ENCODE measurements at places on chromosomes 7 and 10.
A peak's percentile ranks its signal among the peaks of the same experiment; 100 is the strongest.

DNA sequence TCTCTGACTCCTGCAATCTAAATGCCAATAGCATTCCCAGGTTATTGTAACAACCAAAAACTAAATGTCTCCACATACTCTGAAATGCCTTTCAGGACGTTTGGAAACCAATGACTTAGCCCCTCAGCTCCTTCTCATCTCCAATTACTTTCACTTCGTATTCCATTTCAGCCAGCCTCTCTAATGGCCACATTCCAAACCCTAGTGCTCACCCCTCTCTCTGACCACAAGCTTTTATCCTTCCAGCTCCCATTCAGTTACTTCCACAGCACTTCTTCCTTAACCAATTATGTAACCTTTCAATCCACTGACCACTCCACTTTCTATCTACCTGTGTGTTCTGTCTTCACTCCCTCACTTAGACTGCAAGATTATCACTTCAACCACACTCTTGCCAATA lies 4.3 kb downstream of the NOC3L start:
- DNase-seq, result no peak

DNA sequence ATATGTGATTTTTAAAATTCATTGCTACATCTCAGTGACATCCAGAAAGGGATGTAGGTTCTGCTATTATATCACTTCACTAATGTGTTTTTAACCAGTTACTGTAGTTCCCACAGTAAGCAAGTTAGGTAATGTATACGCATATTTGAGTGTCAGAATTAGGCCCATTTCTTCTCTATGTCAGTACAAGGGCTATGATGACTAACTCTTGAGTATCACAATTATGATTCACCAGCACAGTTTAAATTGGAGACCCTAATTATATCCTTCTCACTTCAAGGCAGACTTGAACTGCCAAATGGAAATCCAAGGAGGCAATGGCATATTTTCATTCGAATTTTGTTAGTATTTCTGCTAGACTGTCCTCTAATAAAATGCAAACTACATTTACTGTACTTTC lies 23.6 kb downstream of the BZW2 start:
- no peak for DNase-seq

DNA sequence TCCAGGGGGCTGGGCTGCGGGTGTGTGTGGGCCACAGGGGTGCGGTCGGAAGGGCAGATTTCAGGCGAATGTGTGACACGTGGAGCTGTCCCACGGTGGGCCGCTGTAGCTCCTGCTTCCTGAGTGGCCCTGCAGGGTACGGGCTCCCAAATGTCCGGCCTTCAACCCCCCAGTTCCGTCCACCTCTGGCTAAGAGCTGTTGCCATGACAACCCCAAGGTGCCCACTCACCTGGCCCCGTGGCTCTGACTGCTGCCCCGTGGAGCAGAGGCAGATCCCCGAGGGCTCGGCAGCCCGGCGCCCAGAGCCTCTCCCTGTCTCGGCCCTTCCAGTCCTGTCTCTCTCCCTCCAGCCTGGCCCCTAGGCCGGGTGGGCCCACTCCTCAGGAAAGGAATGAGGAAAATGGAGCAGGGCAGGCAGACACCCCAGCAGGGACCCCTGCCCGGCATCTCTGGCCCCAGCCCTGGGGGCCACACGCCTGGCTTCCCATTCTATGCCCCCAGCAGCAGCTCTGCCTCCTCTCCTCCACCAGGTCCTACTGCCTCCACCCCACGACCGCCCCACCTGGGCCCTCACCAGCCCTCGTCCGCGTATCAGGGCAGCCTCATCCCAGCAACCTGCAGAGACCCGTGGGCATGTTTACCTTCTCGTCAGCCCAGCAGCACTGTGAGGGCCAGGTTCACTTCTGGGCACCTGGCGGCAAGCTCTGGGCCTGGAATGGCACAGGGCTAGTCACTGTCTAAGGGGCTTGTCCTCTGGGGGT lies 215.6 kb downstream of the ELFN1 start:
- DNase-seq, result no peak

DNA sequence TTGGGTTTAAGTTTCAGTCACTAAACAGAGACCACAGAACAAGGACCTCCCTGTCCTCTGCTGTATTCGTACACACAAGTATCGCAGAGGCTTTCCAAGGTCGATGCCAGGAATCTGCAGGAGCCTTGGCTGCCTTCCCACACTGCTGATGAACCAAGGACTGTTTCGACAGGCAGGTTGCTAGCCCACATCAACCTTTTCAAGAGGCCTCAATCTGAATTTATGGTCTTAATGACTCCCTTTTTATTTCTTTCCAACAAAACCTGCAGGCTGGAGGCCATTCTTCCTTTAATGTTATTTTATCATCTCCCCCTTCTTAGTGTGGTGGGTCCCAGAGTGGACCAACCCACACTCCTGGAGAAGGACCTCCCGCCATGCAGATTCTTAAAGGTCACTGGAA lies 45.6 kb downstream of the JCAD start:
- peak; percentile 57 for DNase-seq

- DNase-seq, result no peak
These were observed 346.9 kb downstream of the DNAJB6 start for GRCh38 chr7:157683747-157684156.

GRCh38 chr10:124220547-124220946 lies 127.1 kb upstream of the CHST15 start:
- DNase-seq, result no peak

- DNase-seq, result no peak
These were observed 233.0 kb downstream of the CACNA2D1 start for GRCh38 chr7:82210416-82211184.

GRCh38 chr10:99443500-99443899 lies 13.1 kb upstream of the GOT1 start:
- no peak for DNase-seq

Data from muscle of arm (tissue), 14 donors.